Effector memory CD8-positive, alpha-beta T cell (primary cell): ENCODE measurements at places on chromosomes 5 and 9.
A peak's percentile ranks its signal among the peaks of the same experiment; 100 is the strongest.

DNA sequence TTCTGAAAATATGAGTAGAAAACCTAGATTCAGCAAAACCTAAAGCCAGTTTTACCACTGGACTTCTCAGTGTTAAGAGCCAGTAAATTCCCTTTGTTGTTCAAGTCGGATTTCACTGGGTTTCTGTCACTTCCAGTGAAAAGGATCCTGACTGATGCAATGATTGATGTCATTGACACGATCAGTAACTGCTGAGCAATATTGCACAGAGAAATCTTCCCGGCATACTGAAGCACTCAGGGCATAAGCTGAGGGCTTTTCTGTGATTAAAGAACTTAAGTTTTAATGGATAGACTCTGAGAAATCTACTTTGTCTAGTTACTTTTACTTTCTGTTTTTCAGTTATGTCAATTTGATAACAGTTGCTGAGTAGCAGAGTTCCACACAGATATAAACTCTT is 61.9 kb downstream of the DENND1A start:
- no peak for DNase-seq

DNA sequence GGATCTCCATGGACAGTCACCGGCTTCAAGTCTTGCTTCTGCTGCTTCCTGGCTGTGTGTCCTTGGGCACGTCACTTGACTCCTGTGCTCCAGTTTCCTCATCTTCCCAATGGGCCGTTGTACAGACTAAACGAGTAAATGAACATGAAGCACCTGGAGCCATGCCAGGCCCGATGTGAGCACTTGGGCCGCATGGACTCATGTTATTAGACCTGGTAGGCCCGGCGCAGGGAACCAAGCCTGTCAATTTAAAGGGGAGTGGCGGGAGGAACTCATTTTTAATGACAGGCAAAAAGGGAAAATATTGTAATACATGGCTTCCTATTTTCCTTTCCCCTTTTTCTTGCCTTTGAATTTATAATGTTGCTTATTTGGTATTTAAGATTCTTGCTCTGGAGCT is 47.5 kb downstream of the TENT4A start:
- no peak for DNase-seq

- peak; percentile 59 for DNase-seq
Observed at GRCh38 chr9:128361986-128362646, 9.1 kb upstream of the URM1 start.

DNA sequence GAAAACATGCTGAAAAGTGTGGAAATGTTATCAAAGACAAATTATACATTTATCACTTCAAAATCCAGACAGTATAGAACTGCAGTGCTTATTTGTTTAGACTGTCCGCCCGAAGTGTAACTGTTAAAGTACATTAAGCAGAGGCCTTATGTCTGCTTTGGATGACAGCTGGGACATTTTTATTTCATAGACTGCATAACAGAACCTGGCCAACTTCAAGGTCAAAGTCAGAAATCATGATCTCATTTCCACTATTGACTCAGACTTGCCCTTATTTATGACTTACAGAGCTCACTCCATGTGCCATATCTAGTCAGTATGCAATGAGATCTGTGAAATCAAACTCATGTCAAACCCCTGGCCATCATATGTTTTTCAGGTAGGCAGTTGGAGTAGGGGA is 87.7 kb downstream of the RAB3C start:
- no peak for DNase-seq

DNA sequence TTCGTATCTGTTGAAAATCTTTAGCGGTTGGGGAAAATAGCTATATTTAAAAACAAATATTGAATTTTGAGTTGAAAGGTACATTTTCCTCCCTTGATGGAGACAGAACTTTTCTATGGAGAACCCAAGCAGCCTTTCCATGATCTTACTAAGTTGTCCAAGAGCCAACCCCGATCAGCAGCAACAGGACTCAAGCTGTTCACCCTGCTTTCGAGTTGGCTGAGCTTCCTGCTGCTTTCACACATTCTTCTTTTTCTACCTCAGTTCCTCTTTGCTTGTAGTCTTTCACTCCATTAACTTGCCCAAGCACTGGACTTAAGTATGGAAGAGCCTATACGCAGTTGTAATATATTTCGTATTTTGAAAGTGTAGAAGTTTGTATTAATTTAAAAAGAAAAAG is 59.4 kb downstream of the IL6ST start:
- no peak for DNase-seq

GRCh38 chr5:146788898-146789297 is 89.7 kb downstream of the PPP2R2B start:
- DNase-seq = no peak

GRCh38 chr5:15344954-15345353 is 155.0 kb upstream of the FBXL7 start:
- DNase-seq = no peak
